EH (cell line): ENCODE measurements at places on chromosomes 16 and 17.

GRCh38 chr17:7673239-7673638 is 14.1 kb downstream of the TP53 start:
- no peak for DNase-seq

GRCh38 chr16:60166111-60166510 is 1432.0 kb upstream of the GOT2 start:
- no peak for DNase-seq

DNA sequence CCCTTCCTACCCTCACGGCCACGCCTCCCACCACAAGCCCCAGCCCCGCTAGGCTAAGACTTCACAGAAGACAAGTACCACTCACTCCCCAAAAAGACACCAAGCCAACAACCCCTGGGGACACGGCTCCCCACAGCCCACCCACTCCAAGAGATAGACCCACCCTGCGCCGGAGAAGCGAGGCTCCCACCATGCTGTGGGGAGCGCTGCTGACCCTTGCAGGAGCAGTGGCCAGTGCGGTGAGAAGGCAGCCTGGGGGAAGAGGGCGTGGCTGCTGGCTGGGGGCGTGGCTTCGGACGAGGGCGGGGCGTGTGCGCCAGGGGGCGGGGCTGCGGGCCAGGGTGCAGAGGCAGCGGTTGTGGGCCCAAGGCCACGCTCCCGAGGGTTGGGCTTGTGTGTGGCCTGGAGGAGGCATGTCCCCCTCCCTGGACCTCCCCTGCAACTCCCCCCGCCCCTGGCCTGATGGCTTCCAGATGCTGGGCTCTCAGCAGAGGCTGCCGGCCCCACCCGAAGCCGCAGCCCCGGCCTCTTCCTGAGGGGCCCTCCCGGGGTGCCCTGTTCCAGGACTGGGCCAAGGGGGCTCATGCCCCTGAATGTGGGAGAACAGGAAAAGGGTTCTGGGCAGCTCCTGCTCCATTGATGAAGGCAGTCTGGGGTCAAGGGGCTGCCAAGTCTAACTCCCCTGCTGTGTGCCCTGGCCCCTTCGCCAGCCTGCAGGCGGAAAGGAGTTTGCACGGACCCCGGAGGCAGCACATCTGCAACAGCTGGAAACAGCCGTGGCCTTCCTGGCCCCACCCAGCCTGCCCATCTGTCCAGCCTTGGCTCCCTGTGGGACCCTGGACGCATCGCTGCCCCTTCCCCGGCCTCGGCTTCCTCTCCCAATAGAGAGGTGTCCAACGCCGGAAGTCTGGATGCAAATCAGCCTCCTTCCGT is 9.1 kb downstream of the TFAP4 start:
- peak; percentile 95 for DNase-seq

DNA sequence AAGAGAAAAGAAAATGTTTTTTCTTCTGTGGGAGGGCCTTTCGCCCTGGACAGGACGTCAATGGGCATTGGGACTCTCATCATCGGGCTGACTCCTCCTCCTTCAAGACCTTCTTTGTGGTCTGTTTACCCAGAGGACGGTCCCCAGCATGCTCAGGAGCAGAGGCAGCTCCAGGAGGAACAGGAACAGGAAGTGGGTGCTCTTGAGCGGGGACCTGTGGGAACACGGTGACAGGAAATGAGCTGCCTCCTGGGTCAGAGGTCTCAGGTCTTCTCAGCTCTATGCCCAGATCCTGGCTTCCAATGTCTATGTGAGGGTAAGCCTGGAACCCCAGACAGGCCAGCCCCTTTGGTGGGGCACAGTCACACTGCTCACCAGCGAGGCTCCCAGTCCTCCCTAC is 12.2 kb downstream of the CD300LD start:
- no peak for DNase-seq

- no peak for DNase-seq
These were observed 50.5 kb upstream of the CDH11 start for GRCh38 chr16:65172356-65172755.

DNA sequence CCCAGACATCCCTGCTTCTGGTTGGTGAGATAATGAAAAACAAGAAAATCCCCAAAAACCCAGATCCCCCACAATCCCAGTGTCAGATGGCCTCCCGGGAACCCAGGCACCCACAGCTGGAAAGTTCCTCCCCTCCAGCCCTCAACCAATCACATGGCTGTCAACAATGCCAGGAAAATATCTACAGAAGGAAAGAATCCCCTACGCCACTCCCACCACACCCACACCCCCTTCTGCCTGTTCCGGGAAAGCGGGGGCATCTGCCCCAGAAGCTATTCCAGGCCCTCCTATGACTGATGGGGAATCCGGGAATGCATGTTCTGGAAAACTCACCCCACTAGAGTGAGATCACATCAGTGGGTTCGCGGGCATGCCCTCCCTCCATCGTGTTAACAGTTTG is 1.8 kb downstream of the TMEM95 start:
- DNase-seq: no peak

- DNase-seq: no peak
These were observed 3.9 kb downstream of the PRSS21 start for GRCh38 chr16:2820836-2821486.

- peak; percentile 46 for DNase-seq
These were observed 89.1 kb upstream of the GNAO1 start for GRCh38 chr16:56102183-56102686.

DNA sequence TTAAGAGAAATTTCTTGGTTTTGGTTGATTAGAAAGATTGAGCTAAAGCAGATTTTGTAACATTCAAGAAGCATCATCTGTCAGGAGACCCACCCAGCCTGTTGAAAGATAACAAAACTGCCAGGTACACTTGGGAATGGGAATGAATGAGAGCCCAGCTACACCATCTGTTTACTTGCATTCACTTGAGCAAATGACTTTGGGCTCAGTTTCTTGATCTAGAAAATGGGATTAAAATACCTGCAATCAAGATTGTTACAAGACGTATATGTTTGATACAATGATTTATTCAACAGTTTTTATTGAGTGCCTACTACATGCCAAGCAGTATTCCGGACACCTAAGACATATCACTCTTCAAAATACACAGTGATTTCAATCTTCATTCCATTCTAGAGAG is 76.3 kb upstream of the HAS3 start:
- no peak for DNase-seq

DNA sequence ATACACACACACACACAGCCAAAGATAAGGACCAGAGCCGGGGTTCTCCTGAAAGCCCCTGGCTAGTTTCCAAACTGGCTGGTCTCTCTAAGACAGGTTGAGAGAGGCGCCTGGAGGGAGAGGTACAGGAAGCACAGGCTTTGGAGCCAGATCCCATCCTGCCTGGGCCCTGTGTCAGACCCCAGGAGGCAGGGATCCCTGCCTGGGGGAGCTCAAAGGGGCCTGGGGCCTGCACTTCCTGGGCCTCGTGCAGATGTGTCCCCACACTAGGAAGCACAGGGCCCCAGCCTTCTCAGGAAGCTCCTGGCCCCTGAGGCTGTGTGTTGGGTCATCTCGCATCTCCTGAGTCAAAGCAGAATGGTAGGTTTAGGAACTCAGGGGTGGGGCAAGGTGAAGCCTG is 16.0 kb downstream of the SLC5A10 start:
- no peak for DNase-seq

GRCh38 chr17:40176754-40177110 is 538 bp upstream of the RAPGEFL1 start:
- no peak for DNase-seq
